ENCODE measurements at places on chromosomes 1 and 21.
A peak's percentile ranks its signal among the peaks of the same experiment; 100 is the strongest.

GRCh38 chr1:158719664-158720063 lies 856 bp downstream of the OR6K3 start:
- no peak for DNase-seq

DNA sequence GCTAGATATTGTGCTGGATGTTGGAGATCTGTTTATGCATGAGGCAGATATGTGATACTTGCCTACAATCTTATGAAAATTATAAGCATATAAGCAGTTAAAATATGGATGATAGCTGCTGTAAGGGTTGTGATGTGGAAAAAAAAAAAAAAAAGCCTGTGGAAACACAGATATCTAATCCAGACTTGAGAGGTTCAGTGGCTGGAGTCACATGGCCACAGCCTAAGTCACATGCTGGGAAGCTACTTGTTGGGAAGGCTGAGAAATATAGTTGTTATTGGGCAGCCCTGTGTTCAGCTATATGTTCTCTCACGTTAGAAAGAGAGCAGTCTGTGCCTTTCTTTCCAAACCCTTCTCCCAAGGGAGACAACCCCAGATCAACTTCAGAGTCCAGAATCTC lies 15.1 kb downstream of the RAVER2 start:
- no peak for DNase-seq

GRCh38 chr1:14404862-14405301 lies 193.6 kb upstream of the KAZN start:
- no peak for DNase-seq

DNA sequence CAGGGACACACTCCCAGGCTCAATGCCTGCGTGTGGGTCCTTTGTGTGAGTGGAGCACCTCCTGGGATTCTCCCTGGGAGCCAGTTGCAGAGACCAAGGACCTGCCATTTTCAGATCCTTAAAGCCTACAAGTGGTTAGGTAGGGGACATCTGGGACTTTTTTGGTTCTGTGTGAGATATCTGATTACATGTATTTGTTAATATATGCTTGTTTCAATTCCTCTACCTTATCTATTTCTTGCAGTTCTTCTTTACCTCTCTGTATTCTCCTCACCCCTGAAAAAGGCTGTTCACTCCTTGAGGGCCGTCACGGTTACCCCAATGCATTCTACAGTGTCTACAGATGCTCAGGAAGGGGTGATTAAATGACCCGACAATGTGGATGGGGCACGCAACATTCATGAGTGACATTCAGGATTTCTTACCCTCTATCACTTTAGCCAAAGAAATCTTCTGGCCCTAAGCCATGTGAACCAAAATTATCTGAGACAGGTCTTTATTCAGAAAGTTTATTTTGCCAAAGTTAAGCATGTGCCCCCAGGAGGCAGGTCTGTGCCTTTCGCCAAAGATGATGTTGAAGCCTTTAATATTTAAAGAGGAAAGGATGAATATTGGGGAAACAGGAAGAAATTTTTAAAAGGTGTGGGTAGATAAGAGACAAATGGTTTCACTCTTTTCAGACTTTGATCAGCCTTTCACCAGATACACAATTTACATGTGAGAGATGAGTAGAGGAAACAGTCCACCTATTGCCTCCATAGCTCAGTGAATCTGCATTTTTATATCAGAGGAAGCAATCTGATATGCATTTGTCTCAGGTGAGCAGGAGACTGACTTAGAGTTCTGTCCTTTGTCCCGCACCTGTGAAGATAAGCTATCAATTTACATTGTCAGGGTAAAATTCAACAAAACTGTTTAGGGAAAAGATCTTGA lies 44.6 kb upstream of the MPZL1 start:
- no peak for DNase-seq

- peak; percentile 80 for DNase-seq
Observed at GRCh38 chr1:180926164-180926981, 13.7 kb downstream of the KIAA1614 start.

- no peak for DNase-seq
Observed at GRCh38 chr1:176479971-176480370, 17.0 kb downstream of the PAPPA2 start.

GRCh38 chr1:65946960-65947359 lies 154.3 kb downstream of the PDE4B start:
- no peak for DNase-seq

DNA sequence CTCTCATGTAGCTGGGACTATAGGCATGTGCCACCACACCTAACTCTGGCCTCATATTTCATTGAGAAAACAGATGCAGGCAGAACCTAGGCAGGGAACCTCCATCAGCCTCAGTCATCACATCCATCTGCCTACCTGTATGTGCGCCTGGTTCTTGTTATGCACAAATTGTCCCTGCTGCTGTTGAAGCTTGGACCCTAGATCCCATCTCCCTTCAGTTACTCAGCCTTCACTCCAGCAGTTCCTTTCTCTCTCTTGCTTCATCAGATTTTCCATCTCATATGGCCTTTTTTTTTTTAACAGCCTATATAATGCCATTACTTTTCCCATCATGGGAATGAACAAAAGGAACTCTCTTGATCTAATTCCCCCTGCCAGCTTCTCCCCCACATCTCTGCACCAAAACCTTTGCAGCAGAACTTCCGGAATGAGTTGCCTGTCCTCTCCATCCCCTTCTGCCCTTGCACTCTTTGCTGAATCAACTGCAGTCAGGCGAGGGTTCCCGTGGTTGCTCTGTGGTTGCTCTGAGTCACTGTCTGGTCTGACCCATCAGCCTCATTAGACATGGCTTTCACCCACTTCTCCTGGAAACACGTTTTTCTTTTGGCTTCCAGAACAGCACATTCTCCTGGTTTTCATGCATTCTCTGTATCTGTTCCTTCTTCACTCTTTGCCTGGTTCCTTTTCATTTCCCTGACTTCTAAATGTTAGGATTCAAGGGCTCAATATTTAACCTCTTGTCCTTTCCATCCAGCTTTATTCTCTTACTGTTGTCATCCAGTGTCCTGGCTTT lies 41.5 kb downstream of the UBE4B start:
- no peak for DNase-seq

- no peak for DNase-seq
Observed at GRCh38 chr1:9240914-9241820, 6.6 kb downstream of the H6PD start.

DNA sequence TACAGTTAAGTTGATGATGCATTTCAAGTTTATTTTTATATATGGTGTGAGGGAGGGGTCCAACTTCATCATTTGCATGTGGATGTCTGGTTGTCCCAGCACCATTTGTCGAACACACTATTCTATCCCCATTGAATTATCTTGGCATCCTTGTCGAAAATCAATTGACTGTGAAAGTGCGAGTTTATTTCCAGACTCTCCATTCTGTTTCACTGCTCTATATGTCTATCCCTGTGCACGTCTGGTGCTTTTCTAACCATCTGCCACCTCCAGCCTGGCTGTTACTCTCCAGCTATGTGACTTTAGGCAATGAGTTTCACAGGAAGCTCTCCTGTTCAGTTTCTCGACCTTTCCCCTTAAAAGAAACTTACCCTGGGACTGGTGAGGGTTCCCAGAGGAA lies 137.1 kb upstream of the KLHDC7A start:
- no peak for DNase-seq

DNA sequence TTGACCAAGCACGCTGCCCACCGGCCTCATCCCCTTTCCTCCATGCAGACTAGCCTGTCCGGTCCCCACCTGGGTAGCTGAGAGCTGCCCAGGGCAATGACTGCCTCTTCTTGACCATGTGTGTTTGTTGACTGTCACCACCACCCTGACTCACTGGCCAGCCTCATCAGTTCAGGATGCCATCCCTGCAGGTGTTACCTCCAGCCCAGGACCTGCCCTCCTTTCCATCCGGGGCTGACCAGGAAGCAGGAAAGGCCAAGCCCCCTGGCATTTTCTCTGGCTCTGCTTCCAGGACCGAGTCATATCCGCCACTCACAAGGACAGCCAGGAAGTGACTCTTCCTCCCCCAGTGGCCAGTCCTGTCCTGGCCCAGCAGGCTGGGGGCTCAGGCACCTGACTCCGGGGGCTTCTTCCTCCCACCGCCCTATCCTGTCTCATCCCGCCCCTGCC lies 17.1 kb downstream of the EPHA2 start:
- DNase-seq = no peak

GRCh38 chr1:39646232-39647081 lies 7.0 kb upstream of the HEYL start:
- DNase-seq = no peak

DNA sequence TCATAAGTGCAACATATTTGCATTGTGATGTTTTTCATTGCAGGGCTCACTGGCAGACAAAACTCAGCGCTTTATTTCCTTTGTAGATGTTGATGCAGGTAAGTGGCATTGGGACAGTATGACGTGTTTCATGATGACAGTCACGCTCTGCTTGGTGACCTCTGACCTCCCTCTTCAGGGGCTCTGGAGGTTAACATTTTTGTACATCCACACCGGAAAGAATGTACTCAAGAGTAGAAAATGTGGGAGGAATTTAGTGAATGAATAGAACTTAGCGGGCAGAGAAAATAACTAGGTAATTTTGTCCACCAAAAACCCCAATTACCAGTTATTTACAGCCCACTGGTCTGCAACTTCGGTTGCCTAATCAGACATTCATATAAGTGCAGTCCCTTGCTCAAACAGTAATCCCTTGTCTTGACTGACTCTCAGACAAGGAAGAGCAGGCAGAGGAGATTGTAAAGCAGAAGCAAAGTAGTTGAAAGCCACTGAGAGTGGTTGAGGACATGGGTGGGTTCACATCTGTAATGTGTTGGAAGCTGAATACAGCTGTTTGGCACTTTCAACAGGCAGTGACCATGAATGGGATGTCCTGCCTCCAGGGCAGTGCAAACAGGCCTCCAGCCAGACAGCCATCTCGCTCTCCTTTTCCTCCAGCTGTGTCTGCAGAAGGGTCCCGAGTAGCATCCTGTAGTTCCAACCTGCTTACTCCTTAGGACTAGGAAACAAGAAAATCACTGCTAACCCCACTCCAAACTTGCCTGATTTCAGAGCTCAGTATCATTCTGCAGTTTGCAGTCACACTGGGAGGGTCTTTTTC lies 188.9 kb downstream of the NRIP1 start:
- no peak for DNase-seq
